ENCODE measurements at places on chromosomes 6 and 20.

DNA sequence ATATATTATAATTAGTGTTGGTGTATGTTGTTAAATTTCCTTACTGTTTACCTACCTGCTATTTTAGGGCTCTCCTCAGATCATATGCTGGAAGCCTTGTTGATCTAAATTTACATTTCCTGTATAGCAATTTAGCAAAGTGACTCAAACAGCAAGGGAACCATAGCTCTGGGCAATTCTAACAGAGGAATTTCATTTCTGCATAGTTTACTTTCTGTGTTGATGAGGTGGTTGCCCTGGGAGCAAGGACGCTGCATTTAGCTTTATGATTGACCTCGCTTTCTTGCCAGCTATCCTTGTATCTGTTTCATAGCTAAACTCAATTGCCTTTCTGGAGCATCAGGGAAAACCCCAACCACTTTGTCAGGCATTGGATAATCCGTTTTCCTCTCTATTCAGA lies 810.8 kb downstream of the GRIK2 start:
- DNase-seq: no peak

DNA sequence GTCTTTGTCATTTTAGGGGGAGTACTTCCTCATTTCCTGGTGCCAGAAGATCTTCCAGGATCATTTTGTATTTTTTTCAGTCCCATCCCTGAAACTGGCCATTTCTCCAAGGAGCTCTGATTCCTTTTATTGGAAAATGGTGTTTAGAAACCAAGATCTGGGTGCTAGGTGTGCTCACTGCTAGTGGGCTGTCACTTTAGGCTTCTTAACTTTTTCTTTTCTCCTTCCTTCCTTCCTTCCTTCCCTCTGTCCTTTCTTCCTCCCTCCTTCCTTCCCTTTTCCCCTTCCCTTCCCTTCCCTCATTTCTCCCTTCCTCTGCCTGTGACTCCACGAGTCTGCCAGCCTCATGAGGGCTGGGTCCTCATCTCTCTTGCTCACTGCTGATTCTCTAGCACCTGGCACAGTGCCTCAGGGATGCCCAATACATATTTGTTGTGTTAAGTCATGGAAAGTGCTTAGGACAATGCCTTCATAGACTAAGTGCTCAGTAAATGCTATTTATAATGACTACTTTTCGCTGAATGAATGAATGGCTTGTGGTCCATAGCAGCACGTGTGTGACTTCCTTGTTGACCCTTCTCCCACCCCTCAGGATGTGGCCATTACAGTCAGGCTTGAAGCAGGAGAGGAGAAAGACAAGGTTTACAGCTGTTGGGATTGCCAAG lies 36.9 kb downstream of the APCDD1L start:
- no peak for DNase-seq

DNA sequence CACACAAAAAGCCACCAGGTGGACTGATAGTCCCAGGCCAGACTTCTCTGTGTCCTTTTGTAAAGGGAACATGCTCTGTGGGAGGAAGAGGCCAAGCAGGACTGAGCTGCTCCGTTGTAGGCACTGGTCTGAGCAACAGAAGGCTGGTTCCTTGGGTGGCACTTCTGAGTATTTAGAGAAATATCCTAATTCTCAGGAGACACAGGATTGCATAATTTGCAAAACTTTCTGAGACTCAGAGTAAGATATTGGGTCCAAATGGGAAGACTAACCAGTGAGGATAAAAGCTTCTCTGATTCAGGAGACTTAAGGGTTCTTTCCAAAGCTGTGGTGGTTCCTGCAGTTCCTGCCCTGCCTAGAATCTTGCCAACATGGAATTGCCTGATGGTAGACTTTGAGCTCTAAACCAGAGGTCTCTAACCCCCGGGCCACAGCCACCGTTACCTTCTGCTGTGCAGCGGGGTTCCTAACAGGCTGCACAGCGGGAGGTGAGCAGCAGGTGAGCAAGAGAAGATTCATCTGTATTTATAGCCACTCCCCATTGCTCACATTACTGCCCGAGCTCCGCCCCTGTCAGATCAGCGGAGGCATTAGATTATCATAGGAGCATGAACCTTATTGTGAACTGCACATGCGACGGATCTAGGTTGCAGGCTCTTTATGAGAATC lies 107.0 kb downstream of the OLIG3 start:
- DNase-seq: no peak

DNA sequence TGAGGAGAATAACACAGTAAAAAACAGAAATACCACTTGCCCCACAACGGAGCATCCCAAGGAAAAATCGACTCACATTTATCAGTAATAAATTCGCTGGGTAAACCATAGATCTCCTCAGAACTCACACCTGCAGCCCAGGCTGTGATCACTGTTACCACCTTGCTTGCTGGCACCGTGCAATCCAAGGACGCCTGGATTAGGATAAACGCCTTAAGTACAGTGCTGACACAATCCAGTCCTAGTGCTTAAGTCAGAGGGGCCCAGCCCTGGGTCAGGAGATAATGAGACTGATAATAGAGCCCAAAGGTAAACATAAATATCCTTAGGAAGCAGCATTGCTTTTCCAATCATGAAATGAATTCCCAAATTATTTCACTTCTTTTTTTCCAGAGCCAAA lies 62.5 kb downstream of the EPB41L2 start:
- no peak for DNase-seq

GRCh38 chr6:147664092-147664491 lies 155.6 kb downstream of the SAMD5 start:
- no peak for DNase-seq

- DNase-seq: no peak
Observed at GRCh38 chr6:72111611-72112010, 225.3 kb downstream of the RIMS1 start.

- DNase-seq: peak; percentile 73
Observed at GRCh38 chr20:11891776-11892545, 25.7 kb upstream of the BTBD3 start.
